Upper lobe of left lung (tissue), 6 donors: ENCODE measurements at places on chromosomes 2 and 18. TPM values are rescaled to one million over a fixed set of nuclear protein-coding genes. Genes with fewer than 3 reads are reported as not detected.

NYAP2 gene
- total RNA-seq: 1.3 TPM

DNA sequence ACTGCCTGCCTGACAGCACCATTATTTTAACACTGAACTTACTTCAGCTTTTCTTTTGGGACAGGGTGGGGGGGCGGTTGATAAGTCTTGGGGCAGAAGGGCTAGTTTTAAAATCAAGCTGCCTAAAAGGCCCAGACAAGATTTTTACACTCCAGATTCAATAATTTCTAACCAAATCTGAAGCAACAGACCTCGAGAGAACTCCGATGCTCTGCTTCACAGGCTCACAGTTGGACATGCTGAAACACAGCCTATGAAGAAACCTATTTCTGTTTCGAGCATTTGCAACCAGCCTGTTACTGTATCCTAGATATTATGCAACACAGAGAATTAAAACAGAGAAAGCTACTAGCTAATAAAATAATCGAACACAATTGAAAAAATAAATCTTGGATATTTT, 1.3 kb upstream of the MYT1L start:
- no peak for DNase-seq

GRCh38 chr2:178298785-178299212, 104.5 kb downstream of the OSBPL6 start:
- DNase-seq: no peak

- no peak for DNase-seq
Observed at GRCh38 chr2:18238209-18238608, 322.2 kb downstream of the RDH14 start.

- peak; percentile 70 for DNase-seq
Observed at GRCh38 chr2:239290618-239291474, 110.0 kb downstream of the HDAC4 start.

- DNase-seq: no peak
Observed at GRCh38 chr2:9303528-9304225, 97.1 kb downstream of the ASAP2 start.

DNA sequence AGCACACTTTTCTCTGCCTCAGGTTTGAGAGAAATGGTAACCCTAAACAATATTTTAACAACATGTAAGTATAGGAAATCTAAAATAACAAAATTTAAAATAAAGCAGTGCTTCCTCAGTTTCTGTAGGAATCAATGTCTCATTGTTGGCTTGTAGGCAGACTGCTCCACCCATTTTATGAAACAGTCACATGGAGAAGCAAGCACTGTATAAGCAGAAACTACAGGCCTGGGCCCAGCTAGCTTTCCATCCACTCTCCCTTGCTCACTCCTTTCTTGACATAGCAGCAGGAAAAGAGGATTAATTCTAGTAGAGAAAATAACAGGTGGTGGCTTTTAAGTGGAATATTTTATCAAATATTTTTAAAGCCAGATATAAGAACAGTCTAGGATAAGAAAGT, 97.2 kb downstream of the PLEKHM3 start:
- DNase-seq: no peak

- no peak for DNase-seq
Observed at GRCh38 chr2:143356736-143357446, 227.7 kb downstream of the ARHGAP15 start.

DNA sequence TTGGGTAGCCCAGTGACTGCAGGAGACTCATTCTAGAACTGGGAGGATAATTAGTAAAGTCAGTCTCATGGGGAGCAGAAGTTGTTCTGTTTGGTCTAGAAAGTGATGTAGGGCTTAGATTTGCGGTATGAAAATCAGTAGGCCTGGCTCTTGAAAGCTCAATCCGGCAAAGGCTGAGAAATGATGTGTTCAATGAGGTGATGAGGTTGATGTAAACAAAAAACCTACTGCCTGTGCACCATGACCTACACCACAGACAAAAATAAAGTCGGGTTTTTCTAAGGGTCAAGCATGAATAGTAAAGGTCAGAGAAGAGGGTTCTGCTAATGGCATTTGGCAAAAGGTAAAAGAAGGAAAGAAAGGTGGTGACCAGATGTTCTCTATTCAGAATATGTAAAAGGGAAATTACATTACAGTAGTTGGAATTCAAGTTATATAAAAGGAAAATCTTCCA, 80.8 kb upstream of the COL5A2 start:
- no peak for DNase-seq
